HCEC 1CT (cell line): ENCODE measurements at places on chromosomes 16 and 17.

GRCh38 chr16:69301861-69302260 lies 9.3 kb upstream of the VPS4A start:
- DNase-seq = no peak

DNA sequence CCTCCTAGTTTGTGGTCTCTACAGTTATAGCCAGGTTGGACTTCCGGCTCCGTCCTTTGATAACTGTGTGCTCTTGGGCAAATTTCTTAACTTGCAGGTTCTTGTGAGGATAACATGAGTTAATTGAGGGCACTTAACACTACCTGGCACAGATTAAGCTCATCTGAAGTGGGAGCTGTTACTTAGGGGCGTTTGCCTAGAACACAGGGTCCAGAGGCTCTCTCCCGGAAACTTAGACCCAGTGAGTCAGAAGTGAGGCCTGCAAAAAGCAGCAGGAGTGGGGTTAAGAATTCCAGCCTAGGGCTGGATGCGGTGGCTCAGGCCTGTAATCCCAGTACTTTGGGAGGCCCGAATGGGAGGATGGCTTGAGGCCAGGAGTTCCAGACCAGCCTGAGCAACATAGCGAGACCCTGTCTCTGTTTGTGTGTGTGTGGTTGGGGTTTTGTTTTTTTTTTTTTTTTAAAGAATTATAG lies 1.4 kb downstream of the MVP start:
- DNase-seq = peak; percentile 84

GRCh38 chr17:80277751-80278671 lies 17.4 kb downstream of the RNF213 start:
- no peak for DNase-seq

DNA sequence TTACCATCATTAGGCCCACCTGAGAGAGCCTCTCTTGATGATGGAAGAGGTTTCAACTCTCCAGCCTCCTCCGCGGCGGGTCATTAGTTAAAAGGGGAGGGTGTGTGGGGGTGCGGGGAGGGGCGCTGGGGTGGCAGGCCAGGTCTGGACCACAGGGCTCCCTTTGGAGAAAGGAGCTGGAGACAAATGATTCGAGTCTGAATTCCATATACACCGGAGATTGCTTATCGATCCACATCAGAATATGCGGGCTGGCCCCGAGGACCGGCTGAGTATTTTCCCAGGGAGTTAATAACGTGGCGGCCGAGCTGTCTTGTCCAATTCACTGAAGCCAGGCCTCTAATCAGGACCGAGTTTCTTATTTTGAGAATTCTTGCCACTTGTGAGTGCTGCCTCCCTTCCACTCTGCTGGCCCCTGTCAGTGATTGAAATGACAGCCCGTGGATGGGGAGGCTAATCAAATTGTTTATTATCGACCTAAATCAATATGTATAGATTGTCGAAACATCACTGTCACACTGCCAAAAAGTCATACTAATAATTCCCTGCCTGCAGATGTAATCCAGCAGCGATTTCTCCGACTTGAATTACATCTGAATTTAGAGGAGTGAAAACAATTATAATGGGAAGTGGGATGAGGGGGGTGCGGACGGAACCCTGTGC lies 202.7 kb downstream of the SALL1 start:
- no peak for DNase-seq

- DNase-seq = no peak
These were observed 42.3 kb upstream of the HNF1B start for GRCh38 chr17:37787055-37787757.

GRCh38 chr17:19310151-19310550 lies 52.4 kb downstream of the B9D1 start:
- DNase-seq = no peak

DNA sequence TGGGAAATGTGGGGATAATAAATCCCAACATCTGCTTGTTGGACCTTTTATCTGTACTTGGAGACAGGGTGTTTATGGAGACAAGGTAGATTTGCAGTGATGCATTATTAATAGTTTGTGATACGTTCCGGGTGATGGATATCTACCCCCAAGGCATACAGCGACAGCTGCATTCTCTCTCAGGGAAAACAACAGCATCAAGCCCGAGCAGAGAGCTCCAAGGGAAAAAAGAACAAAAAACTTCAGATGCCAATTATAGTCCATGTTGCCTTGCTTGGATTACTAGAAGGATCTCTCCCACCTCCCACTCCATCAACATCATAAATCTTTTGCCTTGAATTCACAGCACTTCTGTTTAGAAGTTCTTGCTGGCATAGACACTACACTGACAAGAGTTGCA lies 187.5 kb upstream of the CDH11 start:
- DNase-seq = no peak

DNA sequence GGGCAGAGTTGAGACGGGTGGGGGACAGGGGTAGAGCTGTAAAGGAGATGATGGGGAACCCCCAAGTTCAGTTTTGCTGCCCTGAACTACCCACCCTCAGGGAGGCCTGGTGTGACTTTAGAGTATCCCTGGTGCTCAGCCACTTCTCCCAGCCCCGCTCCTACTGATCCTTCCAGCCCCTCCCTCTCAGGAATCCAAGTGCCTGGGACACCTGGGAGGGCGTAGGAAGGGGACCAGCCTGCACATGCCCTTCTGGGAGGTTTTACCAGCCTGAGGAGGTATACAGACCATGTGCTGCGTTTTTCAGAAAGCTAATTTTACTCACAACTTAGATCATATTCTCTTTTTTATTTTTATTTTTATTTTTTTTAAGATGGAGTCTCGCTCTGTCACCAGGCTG lies 4.1 kb downstream of the ST6GALNAC2 start:
- no peak for DNase-seq

DNA sequence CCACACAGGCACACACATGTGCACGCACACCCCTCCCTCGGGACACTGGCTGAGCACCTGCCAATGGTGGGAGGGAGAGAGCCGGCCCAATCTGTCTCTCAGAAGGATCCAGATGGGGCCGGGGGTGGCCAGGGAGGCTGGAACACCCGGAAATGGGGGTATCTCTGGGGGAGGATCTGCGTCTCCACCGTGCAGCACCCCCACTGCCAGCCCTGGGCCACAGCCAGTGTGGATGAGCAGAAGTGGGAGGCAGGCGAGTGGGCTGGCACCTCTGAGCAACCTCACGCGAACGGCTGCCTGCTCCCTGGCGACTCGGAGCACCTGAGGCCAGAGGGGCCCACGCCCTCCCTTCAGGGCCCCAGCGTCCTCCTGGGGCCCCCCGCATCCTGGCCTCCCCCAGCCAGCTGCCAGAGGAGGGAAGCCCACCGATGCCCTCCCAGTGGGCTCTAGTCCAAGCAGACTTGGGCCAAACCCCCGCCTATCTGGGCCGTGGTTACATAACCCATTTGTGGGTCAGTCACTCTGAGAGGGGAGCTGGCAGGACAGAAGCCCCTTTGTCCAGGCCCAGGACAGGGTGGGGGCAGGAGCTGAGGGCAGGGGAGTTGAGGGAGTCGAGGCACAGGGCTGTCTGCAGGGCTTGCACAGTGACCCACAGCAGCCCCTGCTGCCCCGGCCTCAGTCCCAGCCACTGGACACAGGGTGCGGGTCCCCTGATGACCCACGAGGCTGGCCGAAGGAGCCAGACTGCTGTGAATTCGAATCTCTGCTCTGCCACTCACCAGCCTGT lies 5.6 kb downstream of the CASKIN1 start:
- DNase-seq = no peak

DNA sequence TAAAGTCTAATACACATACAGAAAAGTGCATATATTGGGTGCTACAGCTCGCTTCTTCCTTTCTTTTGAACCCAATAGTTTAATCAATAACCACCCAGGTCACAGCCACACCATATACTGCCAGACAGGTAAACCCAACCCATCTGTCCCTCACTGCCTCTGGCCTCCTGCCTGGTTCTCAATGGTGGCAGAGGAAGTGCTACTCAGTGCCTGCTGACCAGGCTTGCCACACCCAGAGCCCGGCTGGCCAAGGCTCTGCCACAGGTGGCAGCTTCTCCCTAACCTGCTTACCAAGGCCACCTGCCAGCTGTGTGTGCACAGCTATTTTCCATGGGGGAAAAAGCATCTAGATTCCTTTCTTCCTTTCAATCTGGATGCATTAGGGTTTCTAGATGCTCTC lies 584 bp downstream of the PMP22 start:
- DNase-seq = no peak

- DNase-seq = no peak
These were observed 21.0 kb upstream of the CDYL2 start for GRCh38 chr16:80825365-80825758.

DNA sequence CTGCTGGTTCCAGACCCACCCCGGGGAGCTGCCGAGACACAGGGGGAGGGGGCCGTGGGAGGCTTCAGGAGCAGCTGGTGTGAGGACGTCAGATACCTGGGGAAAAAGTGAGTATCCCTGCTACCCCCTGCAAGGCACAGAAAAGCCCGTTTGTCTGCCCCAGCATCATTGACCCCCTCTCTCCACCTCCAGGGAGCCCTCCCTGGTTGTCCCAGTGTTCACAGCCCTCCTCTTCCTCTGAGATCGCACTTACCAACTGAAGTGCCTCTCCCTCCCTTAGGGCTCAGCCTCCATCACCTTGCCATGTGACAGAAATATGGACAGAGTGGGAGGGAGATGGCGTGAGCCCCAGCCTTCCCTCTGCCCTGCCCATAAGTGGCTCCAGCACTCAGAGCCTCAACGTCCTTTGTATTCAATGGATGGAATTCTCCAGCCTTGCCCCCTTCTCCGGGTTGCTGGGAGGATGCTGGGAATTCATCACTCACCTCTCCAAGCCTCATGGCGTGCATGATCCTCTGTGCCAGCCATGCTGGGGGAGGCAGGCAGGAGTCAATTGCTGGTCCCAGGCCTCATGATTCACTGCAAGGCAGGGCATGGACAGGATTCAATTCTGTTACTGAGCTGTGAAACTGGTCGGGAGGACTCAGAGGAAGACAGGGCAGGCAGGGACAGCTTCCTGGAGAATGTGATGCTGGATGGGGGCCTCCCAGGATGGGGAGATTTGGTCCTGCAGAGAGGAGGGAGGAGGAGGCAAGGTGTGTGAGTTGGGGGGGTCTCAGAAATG lies 14.6 kb downstream of the SPNS3 start:
- DNase-seq = no peak

GRCh38 chr16:72938795-72939164 lies 109.1 kb downstream of the ZFHX3 start:
- peak; percentile 70 for DNase-seq

DNA sequence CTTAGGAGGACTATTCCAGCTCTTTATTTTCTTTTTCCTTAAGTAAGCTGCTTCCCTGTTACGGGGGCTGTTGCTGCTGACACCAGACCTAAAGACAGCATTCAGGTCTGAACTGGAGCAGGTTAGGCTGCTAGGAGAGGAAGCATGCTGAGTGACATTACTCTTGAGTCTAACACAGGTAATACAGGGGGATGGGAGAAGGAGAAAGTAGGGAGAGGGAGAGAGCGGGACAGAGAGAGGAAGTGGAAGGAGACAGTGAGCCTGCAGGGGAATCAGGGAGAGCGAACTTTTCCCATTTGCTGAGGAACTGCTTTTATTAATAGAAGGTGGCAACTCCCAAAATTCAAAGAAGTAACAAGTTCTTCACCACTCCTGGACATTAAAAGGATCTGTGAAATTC lies 130.9 kb downstream of the PARN start:
- no peak for DNase-seq

DNA sequence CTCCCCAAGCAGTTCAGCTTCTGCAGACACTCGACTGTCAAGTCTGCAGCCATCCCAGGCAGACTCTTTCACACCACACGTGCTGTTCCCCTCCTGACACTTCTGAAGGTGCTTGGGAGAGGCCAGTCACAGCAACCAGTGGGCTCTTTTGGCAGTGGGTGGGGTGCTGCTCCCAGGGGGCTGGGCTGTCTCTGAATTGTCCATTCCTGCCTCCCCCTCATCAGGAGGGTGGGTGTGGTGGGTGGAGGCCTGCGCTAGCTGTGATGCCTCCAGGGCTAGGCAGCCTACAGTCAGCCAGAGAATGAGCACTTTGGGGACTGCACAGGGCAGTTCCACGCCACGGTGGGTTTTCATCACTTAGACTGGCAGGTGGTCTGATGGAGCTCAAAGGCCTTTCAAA lies 10.3 kb downstream of the STARD3 start:
- no peak for DNase-seq

- no peak for DNase-seq
These were observed 55.2 kb downstream of the GAN start for GRCh38 chr16:81369888-81370504.

DNA sequence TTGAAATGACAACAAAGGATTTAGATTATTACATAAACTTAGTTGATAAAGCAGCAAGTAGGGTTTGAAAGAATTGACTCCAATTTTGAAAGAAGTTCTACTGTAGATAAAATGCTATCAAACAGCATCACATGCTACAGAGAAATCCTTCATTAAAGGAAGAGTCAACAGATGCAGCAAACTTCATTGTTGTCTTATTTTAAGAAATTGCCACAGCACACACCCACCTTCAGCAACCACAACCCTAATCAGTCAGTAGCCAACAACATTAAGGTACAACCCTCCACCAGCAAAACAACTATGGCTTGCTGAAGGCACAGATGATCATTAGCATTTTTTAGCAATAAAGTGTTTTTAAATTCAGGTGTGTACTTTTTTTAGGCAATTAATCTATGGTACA lies 75.1 kb upstream of the NSRP1 start:
- DNase-seq = no peak

GRCh38 chr16:84929421-84930297 lies 81.7 kb downstream of the ZDHHC7 start:
- no peak for DNase-seq

- no peak for DNase-seq
These were observed 4.0 kb downstream of the ERN1 start for GRCh38 chr17:64125937-64126336.

DNA sequence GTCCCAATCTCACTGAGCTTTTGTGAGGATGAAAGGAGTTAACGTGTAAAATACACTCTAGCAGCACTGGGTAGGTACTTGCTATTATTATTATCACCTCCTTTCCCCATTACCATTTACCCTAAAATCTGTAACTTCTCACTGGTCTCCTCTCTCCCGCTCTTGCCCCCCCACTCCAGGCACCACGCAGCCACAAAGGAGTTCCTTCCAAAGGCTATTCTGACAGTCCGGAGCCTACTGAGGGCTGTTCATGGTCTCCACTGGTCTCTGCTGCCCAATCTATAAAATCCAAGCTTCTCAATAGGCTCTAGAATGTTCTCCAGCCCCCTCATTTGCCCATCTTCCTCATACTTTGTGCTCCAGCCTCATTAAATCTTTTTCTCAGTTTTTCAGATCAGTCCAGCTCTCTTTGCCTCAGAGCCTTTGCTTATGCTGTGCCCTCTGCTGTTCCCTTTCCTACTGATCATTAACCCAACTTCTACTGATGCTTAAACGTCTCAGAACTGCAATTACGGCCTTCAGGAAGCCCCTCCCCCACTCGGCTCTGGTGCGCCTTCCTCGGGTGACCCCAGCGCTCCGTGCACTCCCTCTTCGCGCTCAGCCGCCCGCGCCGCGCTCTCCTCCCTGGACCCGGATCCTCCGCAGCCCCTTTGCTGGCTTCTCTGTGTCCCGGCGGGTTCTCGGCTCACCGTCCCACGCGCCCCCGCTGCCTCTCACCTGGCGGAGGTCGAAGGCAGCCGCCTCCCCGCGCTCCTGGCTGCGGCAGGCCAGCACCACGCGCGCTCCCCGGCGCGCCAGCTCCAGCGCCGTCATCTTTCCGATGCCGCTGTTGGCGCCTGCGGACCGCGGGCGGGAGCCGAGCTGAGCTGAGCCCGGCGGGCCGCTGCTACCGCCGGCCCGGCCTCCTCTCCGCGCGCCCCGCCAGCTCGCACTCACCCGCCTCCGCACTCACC lies 737 bp downstream of the DHRS13 start:
- no peak for DNase-seq
